Epithelial cell of alveolus of lung (primary cell): ENCODE measurements at places on chromosomes 7 and 10. TPM values are rescaled to one million over a fixed set of nuclear protein-coding genes. Genes with fewer than 3 reads are reported as not detected.

The HEPACAM2 gene
- total RNA-seq: not detected in 2 replicates

The ODAD2 gene
- total RNA-seq: 0.52 and 0.64 TPM in 2 replicates

The NYAP1 gene
- 2.2 and 10.5 TPM in 2 replicates for total RNA-seq

The CCDC186 gene
- total RNA-seq: 7.0 and 8.9 TPM in 2 replicates

The PRKCQ gene
- 0.24 and 0.65 TPM in 2 replicates for total RNA-seq

The FEZF1 gene
- total RNA-seq: not detected in 2 replicates

The ANKRD61 gene
- total RNA-seq: 0.08 and 0.39 TPM in 2 replicates

The IDI2 gene
- total RNA-seq: not detected in 2 replicates

The FBXO24 gene
- total RNA-seq: 0.65 and 2.9 TPM in 2 replicates

The KAZALD1 gene
- 14.1 and 67.5 TPM in 2 replicates for total RNA-seq

The BMPER gene
- total RNA-seq: 3.8 and 7.4 TPM in 2 replicates

The CPA2 gene
- total RNA-seq: not detected in 2 replicates

The MPP7 gene
- 1.3 TPM in 1 of 2 replicates, not detected in the other for total RNA-seq

The RTKN2 gene
- 1.7 and 2.7 TPM in 2 replicates for total RNA-seq

The AHR gene
- total RNA-seq: 60.8 and 200 TPM in 2 replicates

The AKR1C8 gene
- not detected in 2 replicates for total RNA-seq

The PKD2L1 gene
- not detected in 2 replicates for total RNA-seq

The CXCL12 gene
- total RNA-seq: 6.1 and 128 TPM in 2 replicates

The C10orf67 gene
- total RNA-seq: 0.13 TPM in 1 of 2 replicates, not detected in the other

The HOXA13 gene
- not detected in 2 replicates for total RNA-seq

The INPP5F gene
- 11.3 and 18.9 TPM in 2 replicates for total RNA-seq

The CYP3A4 gene
- total RNA-seq: not detected in 2 replicates

The TAC1 gene
- total RNA-seq: not detected in 2 replicates

The ANXA8L1 gene
- total RNA-seq: 0.56 and 5.7 TPM in 2 replicates

The STEAP1 gene
- total RNA-seq: 25.9 and 30.1 TPM in 2 replicates

The ZNF273 gene
- 2.5 and 2.6 TPM in 2 replicates for total RNA-seq

The CALD1 gene
- total RNA-seq: 149 and 265 TPM in 2 replicates

The PALD1 gene
- total RNA-seq: 2.3 and 2.5 TPM in 2 replicates

The LBX1 gene
- not detected in 2 replicates for total RNA-seq

The GIMAP1 gene
- under 0.01 TPM in 1 of 2 replicates, not detected in the other for total RNA-seq

The CNTNAP2 gene
- 0.65 and 3.0 TPM in 2 replicates for total RNA-seq

The FGFBP3 gene
- 0.52 and 2.2 TPM in 2 replicates for total RNA-seq

The KIF20B gene
- 8.0 and 13.2 TPM in 2 replicates for total RNA-seq

The PTF1A gene
- not detected in 2 replicates for total RNA-seq

The RASA4B gene
- 2.1 and 2.6 TPM in 2 replicates for total RNA-seq

The C10orf90 gene
- total RNA-seq: not detected in 2 replicates

The OPN1SW gene
- not detected in 2 replicates for total RNA-seq

The UTF1 gene
- not detected in 2 replicates for total RNA-seq

The ARHGAP22 gene
- 6.7 and 31.0 TPM in 2 replicates for total RNA-seq

The OR6V1 gene
- not detected in 2 replicates for total RNA-seq

The LRMDA gene
- total RNA-seq: 0.26 and 2.5 TPM in 2 replicates

The CPXM2 gene
- 1.8 TPM in 1 of 2 replicates, not detected in the other for total RNA-seq

The PRKRIP1 gene
- total RNA-seq: 15.4 and 22.0 TPM in 2 replicates

The SEMA4G gene
- total RNA-seq: 2.8 and 6.1 TPM in 2 replicates

The AKR1E2 gene
- 1.3 and 2.7 TPM in 2 replicates for total RNA-seq

The TMEM236 gene
- total RNA-seq: not detected in 2 replicates

The GLI3 gene
- 6.1 and 34.0 TPM in 2 replicates for total RNA-seq

The STOX1 gene
- 0.48 TPM in 1 of 2 replicates, not detected in the other for total RNA-seq
